CD8-positive, alpha-beta T cell (primary cell): ENCODE measurements at places on chromosomes 11 and 22.

DNA sequence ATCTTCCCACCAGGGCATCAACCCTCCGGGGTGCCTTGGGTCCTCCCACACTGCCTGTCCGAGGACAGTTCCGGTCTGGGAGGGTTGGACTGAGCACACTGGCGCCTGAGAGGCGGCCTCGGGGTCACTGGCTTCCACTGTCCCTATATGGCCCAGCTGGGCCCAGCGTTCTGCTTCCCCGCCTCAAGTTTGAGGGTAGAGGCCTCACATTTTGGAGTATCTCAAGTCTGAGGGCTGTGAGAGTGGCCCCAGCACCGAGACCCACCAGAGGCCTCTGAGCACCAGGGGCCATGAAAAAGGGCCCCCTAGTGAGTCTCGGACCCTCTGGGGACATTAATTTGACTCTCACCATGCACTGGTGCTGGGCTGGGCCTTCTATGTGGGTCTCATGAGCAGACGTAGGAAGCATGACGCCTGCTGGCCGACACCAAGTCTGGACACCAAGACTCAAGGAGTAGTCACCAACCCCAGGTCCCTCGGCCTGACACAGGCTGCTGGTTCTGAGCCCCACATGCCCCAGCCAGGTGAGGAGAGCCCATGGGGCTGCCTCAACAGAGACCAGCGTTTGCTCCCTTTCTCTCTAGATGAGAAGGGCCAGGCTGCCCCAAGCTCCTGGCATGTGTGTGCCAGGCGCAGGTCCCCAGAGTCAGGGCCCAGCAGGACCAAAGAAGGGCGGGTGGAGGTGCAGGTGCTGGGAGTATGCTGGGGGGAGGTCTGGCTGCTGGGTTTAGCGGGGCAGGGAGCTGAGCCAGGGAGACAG, 27.5 kb downstream of the ARVCF start:
- DNase-seq = no peak

GRCh38 chr11:45159781-45160365, 13.4 kb downstream of the PRDM11 start:
- no peak for DNase-seq

- no peak for DNase-seq
Measured at GRCh38 chr11:123562158-123562557, 92.3 kb downstream of the SCN3B start.

DNA sequence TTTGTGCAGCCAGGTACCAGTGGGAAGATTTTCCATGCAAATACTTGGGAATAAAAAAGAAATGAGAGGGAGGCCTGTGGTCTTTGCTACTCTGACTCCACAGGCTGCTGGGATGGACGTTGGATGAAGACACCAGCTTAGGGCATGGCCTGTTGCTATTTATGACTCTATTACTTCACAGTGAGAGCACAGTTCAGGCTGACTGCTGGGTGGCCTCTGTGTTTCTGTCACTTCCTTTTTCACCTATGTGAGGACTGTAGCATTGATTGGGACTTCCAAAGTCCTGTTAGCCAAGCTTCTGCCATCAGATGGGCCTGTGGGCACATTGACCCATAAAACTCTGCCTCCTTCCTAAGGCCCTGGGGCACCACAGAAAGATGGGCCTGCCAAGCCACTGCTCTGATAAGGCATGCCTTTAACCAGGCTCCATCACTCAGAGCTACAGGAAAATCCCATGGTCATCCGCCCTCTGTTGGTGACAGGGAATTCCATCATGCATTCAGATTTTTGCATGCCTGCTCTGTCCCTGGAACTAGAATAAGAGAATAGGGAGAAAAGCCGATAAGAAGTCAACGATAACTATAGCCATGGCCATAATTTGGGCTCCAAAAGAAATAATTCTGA, 64.6 kb downstream of the KCNJ1 start:
- no peak for DNase-seq

- no peak for DNase-seq
Measured at GRCh38 chr11:27013781-27014361, 20.0 kb downstream of the FIBIN start.

GRCh38 chr11:34749666-34750659, 129.1 kb downstream of the EHF start:
- DNase-seq = no peak

- DNase-seq = no peak
Measured at GRCh38 chr11:15688351-15688792, 573.6 kb downstream of the INSC start.

GRCh38 chr22:24593836-24594568, 1.1 kb upstream of the LRRC75B start:
- DNase-seq = no peak

DNA sequence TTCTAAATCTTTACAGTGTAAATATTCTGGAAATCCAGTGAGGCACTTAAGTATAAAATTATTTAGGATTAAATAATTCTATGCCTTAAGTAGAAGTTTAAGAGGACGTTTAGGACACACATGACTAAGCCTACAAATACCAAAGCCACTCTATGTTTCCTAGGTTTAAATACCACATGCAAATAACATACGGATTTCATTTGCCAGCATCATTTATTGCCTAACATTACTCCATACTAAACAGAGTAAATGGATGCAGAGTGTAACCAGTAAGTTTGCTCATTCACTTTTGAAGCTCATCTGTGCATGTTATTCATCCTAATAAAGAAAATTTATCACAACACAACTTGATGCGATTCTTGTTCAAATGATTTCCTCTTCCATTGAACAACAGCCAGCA, 4.1 kb downstream of the BDNF start:
- no peak for DNase-seq

DNA sequence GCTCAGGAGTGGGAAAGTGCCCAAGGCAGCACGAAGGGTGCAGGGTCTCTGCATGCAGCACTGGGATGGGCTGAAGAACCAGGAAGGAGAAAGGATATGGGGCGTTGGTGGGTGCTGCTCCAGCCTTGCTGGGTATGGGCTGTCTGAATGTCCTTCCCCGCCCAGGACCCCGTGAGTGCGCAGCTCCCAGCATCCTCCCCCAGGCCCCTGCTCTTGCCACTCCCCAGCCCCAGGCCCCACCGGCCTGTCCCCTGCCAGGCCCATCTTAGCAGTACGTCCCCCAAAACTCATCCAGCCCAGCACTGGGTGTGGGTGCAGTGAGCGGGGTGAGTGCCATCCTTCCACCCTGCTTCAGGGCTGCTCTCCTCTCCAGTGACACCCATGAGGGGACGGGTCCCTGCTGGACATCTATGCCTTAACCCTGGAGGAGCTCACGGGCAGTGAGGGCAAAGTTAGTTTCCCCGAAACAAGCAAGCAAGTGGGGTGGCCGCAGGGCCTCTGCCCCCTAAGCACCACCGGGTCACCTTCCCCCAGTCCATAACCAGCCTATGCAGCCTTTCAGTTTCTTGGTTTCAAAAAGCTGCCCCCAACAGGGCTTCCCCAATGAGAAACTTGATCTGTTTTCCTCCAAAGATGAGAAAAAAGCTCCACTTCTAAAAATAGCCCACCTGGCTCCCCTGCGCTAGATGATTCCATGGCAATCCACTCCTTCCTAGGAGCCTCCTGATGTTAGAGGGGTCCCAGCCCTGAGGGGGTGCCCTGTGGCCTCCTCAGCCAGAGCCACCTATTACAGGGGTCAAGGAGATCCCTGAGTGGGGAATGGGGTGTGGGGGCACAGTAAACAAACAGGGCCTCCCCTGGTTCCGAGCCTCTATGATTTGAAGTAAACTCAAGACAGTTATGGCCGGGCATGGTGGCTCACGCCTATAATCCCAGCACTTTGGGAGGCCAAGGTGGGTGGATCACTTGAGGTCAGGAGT, 103.8 kb downstream of the MORC2 start:
- DNase-seq = no peak

- DNase-seq = no peak
Measured at GRCh38 chr11:5700421-5701054, 10.9 kb downstream of the TRIM22 start.

GRCh38 chr11:43947815-43948214, 5.4 kb downstream of the C11orf96 start:
- no peak for DNase-seq

DNA sequence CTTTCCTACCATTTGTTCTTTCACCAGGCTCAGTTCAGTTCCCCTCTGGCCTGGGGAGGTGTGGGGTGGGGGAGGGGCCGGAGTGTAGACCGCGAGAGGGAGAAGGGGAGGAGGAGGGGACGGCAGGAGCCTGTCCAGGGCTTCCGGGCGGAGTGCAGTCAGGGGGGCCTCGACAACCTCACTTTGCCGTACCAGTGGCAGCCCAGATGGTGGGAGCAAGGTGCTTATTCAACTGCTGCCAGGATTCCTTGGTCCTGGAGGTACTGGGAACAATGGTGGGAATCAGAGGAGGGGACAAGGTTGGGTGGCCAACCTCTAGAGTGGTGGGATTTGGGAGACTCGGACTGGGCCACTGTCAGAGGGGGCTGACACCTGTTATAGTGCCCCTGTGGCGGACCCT, 1.2 kb downstream of the BACE1 start:
- no peak for DNase-seq

DNA sequence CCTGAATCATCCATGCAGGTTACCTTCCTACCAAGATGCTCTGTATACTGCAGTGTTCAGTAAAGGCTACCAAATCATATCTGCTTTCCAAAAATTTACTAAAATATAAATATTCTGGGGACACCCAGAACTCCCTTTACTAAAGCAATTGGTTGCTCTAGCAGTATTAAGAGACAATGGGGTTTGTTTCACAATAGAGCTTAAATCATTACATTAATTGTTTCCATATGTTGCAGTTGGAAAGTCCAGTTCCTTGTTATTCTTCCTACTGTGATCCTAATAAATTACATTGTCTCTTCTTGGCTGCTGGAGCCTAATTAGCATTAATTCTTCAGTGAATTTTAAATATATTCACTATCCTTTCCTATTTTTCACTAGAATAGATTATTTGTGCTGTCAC, 316.0 kb upstream of the MTNR1B start:
- no peak for DNase-seq

DNA sequence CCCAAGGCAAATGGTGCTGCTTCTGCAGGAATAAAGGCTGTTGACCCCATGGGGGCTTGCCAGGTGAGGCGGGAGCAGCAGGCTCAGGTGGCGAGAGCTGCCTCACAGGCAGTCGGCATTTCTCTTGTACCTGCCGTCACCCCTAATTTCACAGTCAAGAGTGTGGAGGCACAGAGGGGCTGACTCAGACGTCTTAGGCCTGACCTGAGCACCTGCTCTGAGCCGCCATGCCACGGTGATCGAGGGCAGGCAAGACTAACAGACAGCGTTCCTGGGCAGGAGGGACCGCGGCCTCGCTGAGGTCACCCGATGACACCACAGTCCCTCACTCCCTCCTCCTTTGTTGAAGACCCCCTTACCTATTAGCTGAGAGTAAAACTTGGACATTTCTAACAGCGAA, 5.2 kb downstream of the ALG12 start:
- DNase-seq = no peak

- no peak for DNase-seq
Measured at GRCh38 chr11:73521621-73522020, 76.3 kb downstream of the FAM168A start.

- DNase-seq = no peak
Measured at GRCh38 chr11:134647066-134647743, 235.2 kb upstream of the B3GAT1 start.

- peak; percentile 47 for DNase-seq
Measured at GRCh38 chr11:848380-848931, 5.8 kb downstream of the TSPAN4 start.

- DNase-seq = no peak
Measured at GRCh38 chr22:17199003-17199731, 20.1 kb downstream of the ADA2 start.

DNA sequence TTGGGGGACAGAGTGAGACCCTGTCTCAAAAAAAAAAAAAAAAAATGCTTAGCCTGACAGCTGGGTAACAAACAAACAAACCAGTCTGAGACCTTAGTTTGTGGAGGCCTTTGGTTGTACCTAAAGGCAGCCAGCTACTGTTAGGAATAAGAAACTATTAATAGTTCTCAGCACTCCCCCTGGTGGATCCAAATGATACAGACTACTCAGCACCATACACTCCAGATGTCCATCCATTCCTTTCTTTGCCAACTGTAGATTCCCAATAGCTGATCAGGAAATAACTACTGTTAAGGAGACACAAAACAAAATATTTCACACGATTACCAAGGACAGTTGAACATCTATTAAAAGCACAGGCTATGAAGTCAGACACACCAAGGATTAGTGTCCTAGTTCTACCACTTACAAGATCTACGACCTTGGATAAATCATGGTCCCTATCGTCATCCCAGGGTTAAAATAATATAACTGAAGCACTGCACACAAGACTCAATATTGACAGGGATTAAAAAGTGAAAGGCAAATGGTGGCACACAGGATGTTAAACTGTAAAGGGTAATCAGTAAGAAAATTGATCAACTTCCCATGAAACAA, 17.2 kb downstream of the CLDN25 start:
- DNase-seq = peak; percentile 35

DNA sequence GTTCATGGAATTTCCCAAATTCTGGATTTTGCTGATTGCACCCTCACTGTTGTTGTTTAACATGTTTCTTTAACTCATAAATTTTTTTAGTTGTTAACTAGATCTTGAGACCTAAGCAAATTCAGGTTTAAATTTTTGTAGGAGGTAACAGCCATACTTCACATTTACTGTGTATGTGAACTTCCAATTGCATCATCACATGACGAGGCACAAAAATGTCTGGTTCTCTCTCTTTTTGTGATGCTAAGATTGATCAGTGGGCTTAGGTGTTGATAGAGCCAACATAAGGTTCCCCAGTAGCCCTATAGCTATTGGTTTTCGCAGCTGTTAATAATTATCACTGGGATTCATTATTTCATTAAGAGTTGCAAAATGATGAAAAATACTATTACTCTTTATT, 277.5 kb downstream of the TMEM135 start:
- DNase-seq = no peak

GRCh38 chr11:14248580-14248981, 110.4 kb downstream of the RRAS2 start:
- DNase-seq = no peak
